Activated CD8-positive, alpha-beta memory T cell treated with anti-CD3 and anti-CD28 coated beads for 48 hours (primary cell): ENCODE measurements at places on chromosomes 2 and 18.

- DNase-seq: no peak
Measured at GRCh38 chr2:216556202-216556601, 57.6 kb downstream of the RPL37A start.

DNA sequence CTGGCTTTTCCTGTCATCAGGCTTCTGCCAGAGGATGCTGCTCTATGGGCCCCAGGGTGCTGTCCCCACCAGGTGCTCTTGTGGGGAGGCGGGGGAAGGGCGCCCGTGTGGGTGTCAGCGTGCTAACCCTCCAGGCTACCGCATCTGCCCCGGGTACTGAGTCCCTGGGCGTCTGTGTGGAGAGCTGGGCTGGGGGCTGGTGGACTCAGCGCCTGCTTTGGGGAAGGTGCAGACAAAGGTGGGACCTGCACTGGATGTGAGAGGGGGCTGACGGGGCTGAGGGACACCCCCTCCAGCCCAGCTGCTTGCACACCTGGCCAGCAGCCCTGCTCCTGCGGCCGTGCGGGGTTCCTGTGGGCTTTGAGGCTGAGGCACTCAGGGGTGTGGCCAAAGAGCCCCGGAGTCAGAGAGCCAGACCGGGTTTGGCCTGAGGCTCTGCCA is 120.7 kb upstream of the PXDN start:
- DNase-seq: no peak

DNA sequence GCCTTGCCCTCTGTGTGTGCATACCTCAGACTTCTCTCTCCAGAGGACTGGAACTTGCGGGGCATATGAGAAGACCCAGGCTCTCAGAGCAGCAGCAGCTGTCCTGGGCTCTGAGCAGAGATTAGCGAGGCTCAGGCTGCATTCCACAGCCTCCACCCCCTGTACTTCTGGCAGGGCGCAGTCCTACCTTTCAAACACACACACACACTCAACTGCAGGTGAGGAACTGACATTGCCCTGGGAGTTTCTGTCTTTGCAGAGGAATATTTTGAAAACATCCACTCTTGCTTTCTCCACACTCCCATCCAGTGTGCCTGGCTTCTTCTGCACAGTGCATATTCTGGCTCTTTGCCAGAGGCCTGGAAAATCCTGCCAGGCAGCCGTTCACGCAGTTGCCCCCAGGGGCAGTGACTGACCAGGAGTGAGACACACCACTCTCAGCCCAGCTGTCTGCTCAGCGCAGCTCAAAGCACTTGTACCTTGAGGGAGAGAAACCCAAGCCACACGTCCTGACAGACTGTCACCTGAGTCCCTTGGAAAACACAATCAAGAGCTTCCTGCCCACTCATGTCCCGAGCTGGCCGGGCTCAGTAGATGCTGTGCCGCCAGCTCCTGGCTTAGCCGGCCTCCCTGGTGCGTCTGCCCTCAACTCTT is 460.8 kb downstream of the RNF144A start:
- no peak for DNase-seq

- no peak for DNase-seq
Measured at GRCh38 chr2:131641414-131642206, 113.9 kb downstream of the CCDC74A start.

GRCh38 chr2:126902152-126902835 is 3.6 kb downstream of the TEX51 start:
- DNase-seq: no peak

- no peak for DNase-seq
Measured at GRCh38 chr2:183088061-183088460, 9.5 kb downstream of the DUSP19 start.

GRCh38 chr2:170022692-170023091 is 155.3 kb upstream of the MYO3B start:
- no peak for DNase-seq

DNA sequence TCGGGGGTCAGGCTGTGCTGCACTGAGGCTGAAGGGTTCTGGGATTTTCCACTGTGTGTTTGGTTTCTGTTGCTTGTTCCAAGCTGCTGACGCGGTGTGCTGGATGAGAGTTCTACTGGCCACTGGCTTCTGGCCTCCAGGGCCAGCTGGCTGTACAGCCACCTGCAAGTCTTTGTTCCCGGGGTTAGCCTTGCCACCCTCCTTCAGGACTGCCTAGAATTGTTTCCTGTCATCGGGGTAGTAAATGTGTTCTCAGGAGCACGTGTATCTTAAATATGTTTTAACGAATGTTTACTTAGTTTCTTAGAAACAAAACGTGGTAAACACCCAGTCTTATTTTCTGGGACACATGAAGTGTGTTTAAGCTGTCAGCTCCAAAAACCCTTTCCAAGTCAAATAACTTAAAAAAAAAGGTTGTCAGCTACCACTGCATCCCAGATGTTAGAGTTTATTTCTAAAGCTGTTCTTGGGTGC is 231.2 kb downstream of the AGAP1 start:
- DNase-seq: no peak

DNA sequence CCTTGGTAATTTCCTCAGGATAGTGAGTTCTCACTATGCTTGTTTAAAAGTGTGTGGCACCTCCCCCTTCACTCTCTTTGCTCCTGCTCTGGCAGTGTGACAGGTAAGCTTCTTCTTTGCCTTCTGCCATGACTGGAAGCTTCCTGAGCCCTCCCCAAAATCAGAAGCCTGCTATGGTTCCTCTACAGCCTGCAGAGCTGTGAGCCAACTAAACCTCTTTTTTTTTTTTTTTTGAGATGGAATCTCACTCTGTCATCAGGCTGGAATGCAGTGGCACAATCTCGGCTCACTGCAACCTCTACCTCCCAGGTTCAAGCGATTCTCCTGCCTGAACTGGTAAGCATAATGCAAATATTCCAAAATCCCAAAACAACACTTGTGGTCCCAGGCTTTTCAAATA is 80.0 kb downstream of the SOWAHC start:
- DNase-seq: no peak

DNA sequence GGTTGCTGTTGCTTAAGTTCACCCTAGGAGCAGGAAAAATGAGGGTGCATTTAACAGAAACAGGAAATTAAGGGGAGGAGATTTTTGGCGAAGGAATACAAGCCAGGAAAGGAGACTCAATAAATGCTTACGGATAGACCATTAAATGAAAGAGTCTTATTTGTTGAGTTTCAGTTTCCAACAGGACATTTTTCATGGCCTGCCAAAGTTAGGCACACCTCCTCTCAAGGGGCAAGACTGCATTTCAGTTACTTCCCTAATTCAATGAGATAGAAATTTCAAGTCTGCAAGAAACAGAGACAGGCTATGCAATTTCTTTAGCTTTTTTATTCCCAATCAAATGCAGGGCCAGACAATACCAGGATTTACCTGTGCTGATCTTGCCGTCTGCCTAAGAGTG is 394.7 kb upstream of the KLHL29 start:
- DNase-seq: no peak

GRCh38 chr2:1173528-1173927 is 222.9 kb downstream of the SNTG2 start:
- DNase-seq: no peak

GRCh38 chr2:129857200-129857599 is 122.3 kb upstream of the RAB6C start:
- no peak for DNase-seq

- no peak for DNase-seq
Measured at GRCh38 chr2:232877940-232878511, 8.0 kb downstream of the SNORC start.

- no peak for DNase-seq
Measured at GRCh38 chr2:74603282-74604000, 44.7 kb downstream of the M1AP start.

DNA sequence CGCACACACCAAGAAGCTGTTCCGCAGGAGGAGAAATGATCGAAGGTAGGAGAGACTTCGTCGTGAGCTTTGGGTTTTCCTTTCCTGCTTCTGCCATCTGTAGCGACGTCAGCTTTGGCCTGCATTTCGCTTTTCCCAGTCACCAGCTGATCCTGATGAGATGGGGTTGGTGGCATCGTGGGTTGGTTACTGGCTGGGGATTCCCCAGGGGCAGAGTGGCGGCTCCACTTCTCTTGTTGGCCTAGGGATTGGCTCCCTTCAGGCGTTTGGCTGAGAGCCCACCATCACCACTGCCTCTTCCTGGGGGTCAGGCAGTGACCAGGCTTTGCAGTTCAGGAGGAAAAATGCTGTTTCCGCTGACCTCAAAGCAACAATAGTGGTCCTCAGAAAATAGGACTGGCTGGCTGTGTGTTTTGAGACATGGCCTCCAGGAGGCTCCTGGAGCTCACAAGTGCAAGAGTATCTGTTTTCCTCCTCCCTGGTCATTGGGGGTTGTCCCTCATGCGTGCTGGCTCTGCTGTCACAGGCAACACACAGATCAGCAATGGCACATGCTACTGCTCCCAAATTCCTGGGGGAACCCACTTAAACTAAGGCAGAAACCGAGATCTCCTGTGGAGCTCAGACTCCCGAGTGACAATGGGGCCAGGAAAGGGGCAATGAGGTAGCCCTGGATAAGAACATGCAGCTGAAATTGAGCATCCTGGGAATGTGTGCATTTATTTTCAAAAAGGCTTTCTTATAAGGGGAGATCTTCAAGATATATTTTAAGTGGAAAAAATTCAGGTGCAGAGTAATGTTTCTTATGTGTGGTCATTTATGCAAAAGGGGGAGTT is 173.0 kb downstream of the CTIF start:
- no peak for DNase-seq

DNA sequence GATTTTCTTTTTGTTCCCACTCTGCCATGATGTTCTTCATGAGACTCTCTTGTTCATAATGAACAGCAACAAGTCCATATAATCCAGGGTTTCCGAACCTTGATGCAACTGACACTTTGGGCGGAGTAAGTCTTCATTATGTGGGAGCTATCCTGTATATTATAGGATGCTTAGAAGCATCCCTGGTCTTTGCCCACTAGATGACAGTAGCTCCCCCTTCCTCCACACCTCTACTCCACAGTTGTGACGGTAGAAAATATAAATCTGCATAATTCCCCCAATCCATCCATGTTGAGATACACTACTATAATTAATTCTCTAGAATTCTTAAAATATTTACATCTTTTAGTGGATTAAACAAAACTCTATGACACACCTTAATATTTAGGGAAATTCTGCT is 482.2 kb upstream of the CELF4 start:
- no peak for DNase-seq

DNA sequence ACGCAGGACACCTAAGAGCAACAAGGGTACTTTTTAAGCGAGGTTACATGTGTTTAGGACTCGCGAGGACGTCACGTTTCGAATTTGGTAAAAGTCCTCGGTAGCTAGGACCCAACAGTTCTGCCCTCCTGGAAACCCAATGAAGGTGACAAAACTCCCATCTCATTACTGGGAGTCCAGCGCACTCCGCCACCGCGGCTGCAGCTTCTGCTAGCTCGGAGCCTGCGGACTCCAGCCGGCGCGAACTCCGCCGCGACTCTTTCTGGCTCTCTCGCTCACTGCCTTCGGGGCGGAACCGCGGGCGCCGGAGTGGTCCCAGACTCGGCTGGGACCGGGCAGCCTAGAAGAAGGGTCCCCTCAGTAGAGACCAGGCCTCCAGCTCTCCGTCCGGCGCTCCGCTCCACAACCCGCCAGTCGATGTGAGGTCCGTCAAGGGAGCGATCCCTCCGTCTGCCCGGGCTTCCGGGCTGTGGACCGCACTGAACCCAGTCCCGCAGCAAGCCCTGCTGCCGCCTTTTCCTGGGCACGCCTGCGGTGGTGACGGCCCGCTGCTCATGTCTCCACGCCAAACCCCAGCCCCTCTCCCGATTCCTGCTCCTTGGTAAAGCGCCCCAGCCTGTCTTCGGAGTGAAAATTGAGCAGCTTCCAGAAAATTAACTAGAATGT is 3.0 kb upstream of the OSR1 start:
- no peak for DNase-seq
